DMS 273 treated with DMSO at 0.1 percent for 48 hours (cell line): ENCODE measurements at places on chromosomes 13 and 19.

GRCh38 chr13:110915057-110915873 lies at the start of gene ANKRD10:
TSS of gene ANKRD10 (minus strand) at chr13:110915069. CDS start at chr13:110914934, 135 bp downstream.
- DNase-seq: peak; percentile 91

DNA sequence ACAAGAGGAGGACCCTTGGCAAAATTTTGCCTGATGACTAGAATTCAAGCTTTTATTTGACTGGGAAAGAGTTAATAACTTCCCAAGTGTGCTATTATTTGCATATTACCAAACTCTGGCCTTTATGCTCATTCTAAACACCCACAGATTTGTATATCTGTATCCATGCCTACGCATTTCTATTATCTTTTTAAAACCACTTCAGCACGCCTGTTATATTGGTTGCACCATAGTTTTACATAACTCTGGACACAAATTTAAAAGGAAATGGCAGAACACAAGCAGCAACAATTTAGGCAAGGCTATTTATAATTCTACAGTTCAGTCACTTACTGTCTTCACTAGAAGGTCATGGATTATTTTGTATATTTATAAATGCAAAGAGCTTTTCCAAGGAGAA lies 3.7 kb upstream of the RASL11A start:
- no peak for DNase-seq

- no peak for DNase-seq
These were observed 429.9 kb downstream of the SPRY2 start for GRCh38 chr13:79910875-79911540.

DNA sequence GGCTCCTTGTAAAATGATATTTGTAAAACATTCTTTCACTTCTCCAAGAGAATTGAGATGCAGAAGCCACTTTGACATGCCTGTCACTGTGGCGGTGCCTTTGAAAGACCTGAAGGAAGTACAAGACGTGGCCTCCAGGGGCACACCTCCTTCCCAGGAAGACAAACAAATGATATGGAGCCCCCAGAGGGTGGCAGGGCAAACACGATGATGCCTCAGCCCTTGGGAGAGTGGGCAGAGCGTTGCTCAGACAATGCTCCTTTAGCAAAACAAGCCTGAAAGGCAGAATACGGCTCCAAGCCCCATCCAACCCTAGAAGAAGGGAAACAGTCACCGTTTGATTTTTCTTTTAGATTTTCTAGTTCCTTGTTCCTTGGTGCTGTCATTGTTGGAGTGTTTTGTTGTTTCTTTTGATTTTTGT lies 9.2 kb upstream of the ATP12A start:
- no peak for DNase-seq

DNA sequence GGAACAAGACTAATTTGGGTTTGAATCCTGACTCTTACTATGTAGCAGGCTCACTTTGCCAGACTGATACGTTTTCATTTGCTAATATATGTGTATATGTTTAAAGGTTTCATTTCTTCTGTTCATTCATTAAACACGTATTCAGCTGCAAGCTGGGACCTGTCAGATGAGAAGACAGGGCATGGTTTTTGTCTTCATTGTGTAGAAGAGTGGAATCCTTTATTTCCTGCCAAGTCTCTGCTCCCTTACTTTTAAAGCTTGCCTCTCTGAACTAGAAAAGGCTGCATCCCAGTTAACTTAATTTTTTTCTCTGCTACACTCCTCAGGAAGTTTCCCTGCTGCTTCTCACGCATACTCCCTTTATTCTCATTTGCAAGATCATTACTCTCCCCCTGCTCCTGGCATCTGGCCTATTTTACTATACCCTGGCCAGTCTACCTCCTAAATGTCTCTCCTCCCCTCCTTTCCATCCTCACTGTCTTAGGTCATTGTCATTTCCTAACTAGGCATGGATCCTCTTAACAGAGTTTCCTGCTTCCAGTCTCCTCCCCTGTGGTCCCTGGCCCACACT lies 141.0 kb upstream of the TMTC4 start:
- DNase-seq: no peak

GRCh38 chr13:79846386-79846785 lies 365.4 kb downstream of the NDFIP2 start:
- no peak for DNase-seq

DNA sequence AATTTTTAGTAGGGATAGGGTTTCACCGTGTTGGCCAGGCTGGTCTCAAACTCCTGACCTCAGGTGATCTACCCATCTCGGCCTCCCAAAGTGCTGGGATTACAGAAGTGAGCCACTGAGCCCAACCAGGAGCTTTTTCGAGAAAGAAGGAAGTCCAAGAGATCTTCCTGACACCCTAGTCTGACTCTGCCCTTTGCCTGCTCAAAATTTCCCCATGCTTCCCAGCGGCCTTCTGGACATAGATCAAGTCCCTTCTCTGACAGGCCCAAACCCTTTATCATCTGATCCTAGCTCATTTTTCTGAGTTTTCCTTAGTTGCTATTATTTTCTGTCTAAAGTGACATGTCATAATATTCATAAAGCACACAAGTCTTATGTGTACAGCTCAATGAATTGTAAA lies 1.5 kb upstream of the BAX start:
- DNase-seq: no peak

GRCh38 chr13:110699148-110700145 lies 6.5 kb downstream of the CARS2 start:
- no peak for DNase-seq

- DNase-seq: no peak
These were observed 153.8 kb upstream of the SOX1 start for GRCh38 chr13:111912991-111913760.

GRCh38 chr13:36981156-36981743 lies 17.9 kb downstream of the ALG5 start:
- DNase-seq: peak; percentile 24

GRCh38 chr19:47284324-47284899 lies 9.7 kb downstream of the INAFM1 start:
- no peak for DNase-seq
